ENCODE measurements at places on chromosomes 6 and 20.

GRCh38 chr6:167706313-167707109 is 120.2 kb upstream of the AFDN start:
- DNase-seq = peak; percentile 49

DNA sequence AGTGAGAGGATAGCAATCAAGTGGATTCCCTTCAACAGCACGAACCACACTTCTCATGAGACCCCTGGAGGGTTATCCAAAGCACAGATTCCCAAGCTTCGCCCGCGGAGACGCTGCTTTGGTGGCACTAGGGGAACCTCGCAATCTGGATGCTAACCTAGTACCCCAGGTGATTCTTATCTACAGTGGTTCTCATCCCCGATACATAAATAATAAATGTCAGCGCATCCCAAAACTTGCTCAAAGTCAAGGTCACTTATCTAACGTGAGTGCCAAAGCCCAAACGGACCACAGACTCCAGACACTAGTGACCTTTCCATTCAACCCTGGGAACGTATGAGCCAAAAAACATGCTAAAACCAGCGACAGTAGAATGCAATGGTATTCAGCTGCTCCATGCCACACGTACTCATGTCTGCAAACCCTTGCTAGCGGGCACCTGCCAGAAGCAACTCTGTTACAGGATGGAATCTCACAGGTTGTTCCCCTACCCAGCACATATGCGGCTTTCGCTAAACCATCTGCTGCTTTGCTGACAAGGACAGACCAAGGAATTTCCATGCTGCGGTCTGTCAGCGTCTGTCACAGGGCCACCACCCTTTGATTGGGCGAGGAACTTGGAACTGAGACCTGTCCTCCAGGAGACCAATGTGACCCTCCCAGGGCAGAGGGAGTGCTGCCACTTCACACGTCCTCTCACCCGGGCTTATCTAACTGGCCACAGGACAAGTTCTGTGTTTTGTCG is 16.8 kb downstream of the MYLK4 start:
- DNase-seq = no peak

DNA sequence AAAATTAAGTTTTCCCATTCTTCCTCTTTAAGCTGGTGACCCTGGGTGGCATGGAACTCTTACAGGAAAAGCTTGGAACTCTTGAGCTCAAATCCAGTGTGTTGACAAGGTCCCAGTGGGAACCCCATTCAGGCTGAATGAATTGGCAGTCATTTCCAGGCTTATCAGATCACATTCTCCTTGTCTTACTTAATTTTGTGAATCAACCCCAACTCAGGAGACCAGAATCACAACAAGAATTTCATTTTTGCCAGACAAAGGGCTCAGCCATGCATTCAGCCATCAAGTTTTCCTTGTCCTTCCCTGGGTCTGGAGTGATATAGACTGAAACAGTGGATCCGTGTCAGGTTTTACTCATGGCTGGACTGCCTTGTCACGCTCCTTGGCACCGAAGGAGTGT is 92.1 kb upstream of the EEF1E1 start:
- no peak for DNase-seq

DNA sequence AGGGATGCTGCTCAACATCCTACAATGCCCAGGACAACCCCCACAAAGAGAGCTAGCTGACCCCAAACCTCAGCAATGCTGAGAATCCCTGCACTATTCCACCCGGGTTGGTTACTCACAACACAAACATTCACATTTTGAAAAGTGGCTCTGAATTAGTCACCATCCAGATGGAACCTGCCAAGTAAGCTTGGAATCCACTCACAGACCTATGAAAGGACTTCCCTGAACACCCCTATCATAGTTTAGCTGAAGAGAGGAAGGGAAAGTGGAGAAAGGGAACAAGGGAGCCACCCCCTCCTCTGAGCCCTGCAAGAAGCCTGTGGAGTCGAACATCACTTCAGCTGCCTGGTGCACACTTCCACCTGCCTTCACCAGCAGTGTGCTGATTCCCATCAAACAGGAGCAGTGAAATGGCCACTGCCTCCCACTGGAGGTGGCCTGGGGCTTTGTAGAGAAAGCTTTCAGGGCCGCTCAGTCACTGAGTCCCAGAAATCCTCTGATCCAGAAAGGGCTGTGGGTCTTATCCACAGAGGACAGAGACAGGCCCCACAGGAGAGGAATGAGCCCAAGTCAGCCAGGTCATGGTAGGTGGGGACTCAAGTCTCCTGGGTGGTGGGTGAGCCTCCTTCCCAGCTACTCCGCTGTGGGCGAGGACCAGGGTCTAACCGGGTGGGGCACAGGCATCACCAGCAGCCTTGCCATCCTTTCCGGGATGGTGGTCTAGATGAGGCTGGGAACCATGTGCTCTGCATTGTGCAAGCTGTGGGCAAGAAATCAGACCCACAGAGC is 203.7 kb downstream of the SYNDIG1 start:
- no peak for DNase-seq

- no peak for DNase-seq
Measured at GRCh38 chr6:79173378-79173777, 61.1 kb downstream of the HMGN3 start.

GRCh38 chr20:5065879-5066383 is 53.8 kb downstream of the PCNA start:
- DNase-seq = no peak

- no peak for DNase-seq
Measured at GRCh38 chr20:10185741-10186558, 32.7 kb upstream of the SNAP25 start.

DNA sequence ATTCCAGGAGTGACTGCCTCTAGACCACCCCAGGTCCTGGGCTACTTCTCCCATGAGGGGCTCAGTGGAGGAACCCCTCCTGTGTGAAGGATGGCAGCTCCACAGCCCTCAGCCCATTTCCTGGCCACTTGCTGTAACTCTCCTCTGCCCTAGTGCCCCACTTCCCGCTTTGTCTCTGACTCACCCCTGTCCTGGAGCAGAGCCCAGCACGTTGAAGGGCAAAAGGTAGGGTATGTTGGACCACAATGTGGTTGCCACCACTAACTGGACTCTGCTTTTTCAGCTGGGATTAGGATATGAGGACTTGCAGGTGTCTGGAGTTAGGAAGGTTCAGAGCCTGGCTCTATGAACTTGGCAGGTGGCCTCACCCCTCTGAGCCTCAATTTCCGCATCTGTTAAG is 2.4 kb downstream of the MYBL2 start:
- DNase-seq = no peak

- DNase-seq = no peak
Measured at GRCh38 chr20:53028337-53029007, 56.3 kb downstream of the TSHZ2 start.

DNA sequence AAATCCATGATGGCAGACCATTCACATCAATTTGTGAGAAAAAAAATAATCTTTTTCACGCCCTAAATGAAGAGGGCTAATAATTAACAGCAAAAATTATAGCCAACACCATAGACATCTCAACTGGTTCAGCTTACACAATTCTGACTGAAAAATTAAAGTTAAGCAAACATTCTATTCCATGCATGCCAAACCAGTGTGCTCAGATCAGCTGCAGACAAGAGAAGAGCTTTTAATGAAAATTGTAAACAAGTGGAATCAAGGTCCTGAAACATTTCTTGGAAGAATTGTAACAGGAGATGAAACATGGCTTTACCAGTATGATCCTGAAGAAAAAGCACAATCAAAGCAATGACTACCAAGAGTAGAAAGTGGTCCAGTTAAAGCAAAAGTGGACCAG is 710.4 kb downstream of the EPHA7 start:
- DNase-seq = no peak

- DNase-seq = no peak
Measured at GRCh38 chr20:19812696-19813095, 54.6 kb downstream of the RIN2 start.

GRCh38 chr20:18087054-18087453 is 29.3 kb upstream of the OVOL2 start:
- no peak for DNase-seq

GRCh38 chr6:169022079-169022478 is 231.6 kb downstream of the THBS2 start:
- no peak for DNase-seq

- DNase-seq = no peak
Measured at GRCh38 chr6:130829333-130829910, 2.2 kb downstream of the SMLR1 start.

DNA sequence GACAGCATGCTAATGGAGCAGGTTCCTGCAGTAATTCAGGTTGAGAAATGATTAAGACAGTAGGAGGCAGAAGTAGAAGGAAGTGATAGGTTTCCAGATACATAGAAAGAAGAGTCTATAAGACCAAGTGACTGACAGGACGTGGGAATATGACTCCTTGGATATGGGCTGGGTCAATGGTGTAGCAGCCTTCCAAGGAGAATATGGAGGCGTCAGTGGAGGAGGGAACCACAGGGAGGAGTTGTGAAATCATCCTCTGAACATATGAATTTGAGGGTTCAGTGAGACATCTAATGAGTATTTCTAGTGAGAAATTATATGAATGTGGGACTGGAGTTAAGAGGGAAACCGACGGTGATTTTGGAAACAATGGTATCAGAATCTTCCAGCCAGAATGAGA is 43.3 kb downstream of the NUDT3 start:
- no peak for DNase-seq

DNA sequence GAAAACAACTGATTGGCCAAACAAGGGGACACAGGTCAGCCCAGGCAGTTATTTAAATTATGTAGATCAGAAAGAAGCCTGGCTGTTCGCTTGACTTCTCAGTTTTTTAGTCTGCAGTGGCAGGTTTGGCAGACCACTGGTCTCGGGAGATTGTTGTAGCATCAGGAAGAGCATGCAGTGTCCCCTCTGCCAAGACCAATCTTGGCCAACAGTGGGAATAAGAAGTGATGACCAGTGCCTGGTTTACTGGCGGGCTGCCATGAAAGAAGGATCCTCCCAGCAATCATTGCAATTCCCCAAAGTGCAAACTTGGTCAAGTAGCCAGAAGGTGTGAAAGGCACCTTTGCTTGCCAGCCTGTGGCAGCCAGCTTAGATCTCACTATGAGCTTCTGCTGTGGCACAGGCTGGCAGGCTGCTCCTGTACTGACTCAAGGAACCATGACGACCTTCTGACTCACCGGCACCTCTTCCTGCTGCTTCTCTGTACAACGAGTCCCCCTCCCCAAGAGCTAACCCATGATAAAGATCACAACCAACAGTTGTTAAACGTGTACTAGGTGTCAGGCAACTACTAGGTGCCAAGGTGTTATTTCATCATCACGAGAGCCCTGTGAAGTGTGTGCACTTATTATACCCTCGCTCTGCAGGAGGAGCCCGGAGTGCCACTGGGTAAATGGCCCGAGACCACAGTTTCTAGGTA is 76.8 kb upstream of the DUSP22 start:
- DNase-seq = peak; percentile 82

DNA sequence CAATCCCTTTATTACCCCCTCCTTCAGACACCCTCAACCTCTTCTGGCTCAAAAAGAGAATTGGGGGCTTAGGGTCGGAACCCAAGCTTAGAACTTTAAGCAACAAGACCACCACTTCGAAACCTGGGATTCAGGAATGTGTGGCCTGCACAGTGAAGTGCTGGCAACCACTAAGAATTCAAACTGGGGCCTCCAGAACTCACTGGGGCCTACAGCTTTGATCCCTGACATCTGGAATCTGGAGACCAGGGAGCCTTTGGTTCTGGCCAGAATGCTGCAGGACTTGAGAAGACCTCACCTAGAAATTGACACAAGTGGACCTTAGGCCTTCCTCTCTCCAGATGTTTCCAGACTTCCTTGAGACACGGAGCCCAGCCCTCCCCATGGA is 2.2 kb downstream of the TNF start:
- no peak for DNase-seq

- DNase-seq = no peak
Measured at GRCh38 chr6:168886964-168887363, 366.7 kb downstream of the THBS2 start.

DNA sequence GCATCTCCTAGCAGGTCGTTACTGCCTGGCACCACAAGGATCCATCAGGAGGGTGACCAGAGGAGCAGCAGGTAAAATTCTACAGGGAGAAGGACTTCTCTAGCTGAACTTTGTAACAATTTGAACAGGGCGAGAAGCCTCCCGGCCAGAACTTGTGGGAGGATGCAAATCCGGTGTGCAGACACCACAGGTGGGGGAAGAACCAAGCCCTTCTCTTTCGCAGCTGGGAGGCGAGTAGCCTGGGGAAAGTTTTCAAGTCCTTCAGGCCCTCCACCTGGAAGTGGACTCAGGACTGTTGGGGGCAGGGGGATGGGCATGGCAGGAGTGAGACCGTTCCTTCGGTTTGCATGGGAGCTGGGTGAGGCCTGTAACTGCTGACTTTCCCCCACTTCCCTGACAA is 42.7 kb upstream of the FAM210B start:
- DNase-seq = no peak

DNA sequence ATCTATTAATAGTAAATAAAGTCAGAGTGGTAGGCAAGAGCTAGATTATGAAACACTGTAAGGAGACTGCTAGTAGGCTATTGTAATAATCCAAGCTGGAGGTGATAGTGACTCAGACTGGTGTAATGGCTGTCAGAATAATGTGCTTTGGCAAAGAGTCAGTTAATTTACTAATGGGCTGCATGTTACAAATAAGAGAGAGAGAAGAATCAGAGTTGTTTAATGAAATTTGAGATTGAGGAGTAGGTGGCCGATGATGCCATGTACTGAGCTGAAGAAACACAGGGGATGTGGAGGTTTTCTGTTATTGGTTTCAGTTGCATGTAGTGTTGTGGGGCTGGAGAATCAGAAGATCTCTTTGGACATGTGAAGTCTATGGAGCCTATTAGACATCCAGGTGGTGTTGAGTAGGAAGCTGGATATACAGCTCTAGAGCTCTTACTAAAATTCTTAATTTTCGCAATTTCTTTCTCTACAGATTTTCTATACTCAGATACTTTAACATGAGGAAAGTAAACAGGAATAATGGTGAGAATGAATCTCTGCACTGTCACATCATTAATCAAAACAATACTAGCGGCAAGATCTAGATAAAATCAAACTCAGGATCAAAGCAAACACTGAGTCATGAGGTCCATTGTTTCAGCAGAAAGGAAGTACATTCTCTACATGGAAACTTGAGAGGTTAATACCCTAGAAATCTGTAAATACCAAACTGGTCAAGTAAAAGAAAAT is 167.7 kb downstream of the SIM1 start:
- no peak for DNase-seq

- no peak for DNase-seq
Measured at GRCh38 chr6:21554286-21554685, 39.3 kb upstream of the SOX4 start.

GRCh38 chr20:59831024-59831915 is 102.2 kb downstream of the SYCP2 start:
- no peak for DNase-seq

- peak; percentile 45 for DNase-seq
Measured at GRCh38 chr6:47780510-47781356, 1.1 kb upstream of the OPN5 start.

DNA sequence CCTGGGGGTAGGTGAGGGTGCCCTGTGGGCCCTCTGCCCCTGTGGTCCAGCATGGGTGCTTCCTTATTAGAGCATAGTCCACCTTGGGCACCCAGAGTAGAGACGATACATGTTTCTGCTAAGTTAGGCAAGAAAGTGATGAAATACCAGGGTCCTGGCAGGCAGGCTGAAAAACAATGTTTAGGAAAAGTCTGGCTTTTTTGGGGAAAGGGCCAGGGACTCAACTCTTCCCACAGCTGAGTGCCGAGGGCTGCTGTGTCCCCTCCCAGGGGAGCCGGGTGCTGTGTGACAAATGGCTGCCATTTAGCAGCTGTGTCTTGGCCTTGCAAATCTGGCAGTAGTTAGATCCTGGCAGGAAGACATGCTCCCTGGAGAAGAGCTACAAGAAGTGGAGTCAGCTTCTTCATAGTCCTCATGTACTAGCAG is 61.5 kb downstream of the RREB1 start:
- no peak for DNase-seq
